ENCODE measurements at places on chromosomes 7 and 10.
A peak's percentile ranks its signal among the peaks of the same experiment; 100 is the strongest.

DNA sequence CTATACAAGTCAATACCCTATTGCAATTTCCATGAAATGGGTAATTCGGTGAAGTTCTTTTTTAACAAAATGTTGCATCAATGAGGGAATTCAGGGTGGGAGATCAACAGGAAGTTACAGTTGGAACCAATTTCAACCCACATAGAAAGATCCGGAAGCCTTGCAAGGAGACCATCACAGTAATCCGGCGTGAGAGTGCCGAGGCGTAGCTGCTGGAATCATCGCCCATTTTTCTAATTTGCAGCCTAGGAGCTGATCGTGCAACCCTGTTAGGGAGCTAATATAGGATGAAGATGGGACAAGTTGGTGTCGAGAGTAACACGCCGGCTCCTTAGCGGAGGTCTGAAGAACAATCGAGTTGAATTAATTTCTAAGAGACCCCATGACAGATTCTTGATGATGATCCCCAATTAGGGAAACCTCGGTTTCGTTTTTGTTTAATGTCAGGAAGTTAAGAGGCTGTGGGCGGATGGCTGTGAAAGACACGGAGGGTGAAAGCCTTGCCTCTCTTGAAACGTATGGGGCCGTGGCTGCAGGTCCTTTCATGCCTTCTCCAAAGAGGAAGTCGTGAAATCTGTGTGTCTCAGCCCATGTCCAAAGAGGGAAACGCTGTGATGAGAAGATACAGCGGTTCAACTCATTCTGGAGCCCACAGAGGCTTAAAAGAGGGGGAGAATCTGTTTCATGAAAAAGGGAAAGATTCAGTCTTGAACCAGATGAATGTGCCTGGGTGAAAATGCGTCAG lies 51.2 kb upstream of the CARD11 start:
- DNase-seq: peak; percentile 15

DNA sequence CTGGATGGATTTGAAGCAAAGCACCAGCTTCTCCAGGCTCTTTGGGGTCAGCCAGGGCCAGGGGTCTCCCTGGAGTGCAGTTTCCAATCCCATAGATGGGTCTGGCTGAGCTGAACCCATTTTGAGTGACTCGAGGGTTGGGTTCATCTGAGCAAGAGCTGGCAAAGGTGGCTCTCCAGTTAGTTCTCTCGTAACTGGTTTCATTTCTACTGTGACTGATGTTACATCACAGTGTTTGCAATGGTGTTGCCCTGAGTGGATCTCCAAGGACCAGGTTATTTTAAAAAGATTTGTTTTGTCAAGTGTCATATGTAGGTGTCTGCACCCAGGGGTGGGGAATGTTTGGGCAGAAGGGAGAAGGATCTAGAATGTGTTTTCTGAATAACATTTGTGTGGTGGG lies 14.2 kb downstream of the LEP start:
- no peak for DNase-seq

- DNase-seq: no peak
Observed at GRCh38 chr10:98444314-98445006, 2.3 kb downstream of the HPS1 start.

DNA sequence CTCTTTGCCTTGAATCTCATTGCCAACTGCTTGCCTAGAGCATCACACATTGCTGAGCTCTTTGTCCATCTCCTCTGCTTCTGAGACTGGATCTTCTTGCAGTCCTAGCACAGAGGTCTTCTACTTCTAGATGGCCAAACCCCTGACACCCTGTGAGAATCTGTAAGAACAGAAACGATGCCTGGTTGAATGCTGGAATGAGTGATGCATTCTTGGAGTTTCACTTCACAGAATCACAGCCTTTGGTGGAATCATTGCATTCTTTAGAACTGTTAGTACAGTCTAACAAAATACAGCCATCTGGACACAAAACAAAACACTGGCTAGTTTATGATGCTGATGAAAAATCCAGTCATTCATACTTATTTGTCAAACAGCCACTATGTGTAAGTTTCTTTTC lies 141.7 kb upstream of the ITGB1 start:
- DNase-seq: no peak

- no peak for DNase-seq
Observed at GRCh38 chr10:50498465-50498864, 125.3 kb downstream of the SGMS1 start.

DNA sequence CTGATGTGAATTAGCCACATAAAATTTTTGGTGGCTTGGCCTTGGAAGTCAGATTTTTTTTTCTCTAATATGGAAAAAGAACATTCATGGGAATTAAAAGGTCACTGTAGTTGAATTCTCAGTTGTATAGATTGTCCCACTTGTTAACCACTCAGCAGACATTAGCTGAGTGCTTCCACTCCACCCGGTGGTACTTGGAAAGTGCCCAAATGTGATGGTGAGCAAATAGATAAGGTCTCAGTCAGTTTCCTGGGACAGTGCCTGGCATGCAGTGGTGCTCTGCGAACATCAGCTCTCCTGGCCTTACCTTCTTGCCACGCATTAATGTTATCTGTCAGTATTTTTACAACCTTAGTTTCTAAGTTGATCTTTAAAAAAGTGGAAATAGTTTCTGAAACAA lies 1.4 kb downstream of the ATP5F1C start:
- DNase-seq: no peak

DNA sequence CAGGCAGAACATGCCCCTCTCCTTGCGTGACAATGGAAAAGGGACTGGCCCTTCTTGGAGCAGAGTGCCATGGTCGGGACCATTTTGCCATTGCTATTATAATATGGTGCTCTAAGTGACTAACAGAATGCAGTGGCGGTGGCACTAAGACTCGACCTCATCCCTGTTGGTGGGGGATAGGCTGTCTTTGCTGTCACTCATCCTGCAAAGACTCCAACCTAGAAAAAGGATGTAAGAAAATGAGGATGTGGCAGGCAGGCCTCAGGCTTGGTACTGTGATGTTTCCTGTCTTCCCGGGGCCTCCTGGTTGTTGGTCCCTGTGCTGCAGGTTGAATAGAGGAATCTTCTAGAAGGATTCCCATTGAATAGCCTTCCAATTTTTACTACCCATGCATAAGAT lies 18.6 kb downstream of the BLNK start:
- no peak for DNase-seq

GRCh38 chr7:99137411-99138180 lies 6.3 kb downstream of the SMURF1 start:
- no peak for DNase-seq

DNA sequence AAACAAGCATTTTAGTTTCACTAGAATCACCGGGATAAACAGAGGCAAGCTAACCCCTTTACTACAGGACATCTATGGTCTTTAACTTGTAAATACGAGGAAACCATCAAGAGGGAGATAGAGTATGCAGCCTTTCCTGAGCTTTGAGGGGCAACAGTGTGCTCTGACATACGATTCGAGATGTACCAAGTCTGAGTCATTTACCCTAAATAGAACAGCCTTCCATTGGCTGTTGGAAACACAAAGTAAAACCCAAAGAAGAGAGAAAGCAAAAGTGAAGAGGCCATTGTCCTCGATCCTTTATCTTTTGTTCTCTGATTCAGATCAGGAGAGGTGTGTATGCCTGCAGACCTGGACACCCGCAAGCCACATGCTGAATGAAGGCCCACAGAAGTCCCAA lies 289.5 kb downstream of the KCNMA1 start:
- no peak for DNase-seq

DNA sequence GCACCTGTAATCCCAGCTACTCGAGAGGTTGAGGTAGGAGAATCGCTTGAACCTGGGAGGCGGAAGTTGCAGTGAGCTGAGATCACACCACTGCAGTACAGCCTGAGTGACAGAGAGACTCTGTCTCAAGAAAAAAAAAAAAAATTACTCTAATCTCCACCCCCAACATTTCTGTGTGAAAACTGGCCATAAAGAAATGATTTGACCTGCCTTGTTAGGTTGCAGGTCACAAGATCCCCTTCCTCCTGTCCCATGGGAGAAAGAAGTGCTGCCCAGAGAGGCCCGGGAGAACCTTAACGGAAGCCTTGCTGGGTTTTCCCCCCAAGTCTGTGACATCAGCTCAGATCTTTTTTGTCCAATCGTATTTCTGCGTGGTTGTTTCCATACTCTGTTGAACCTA lies 8.7 kb upstream of the CALHM1 start:
- no peak for DNase-seq

GRCh38 chr7:150476285-150476684 lies 25.9 kb downstream of the GIMAP8 start:
- DNase-seq: no peak

- no peak for DNase-seq
Observed at GRCh38 chr7:1012004-1012715, 29.2 kb downstream of the CYP2W1 start.

- DNase-seq: no peak
Observed at GRCh38 chr7:101874028-101874427, 56.6 kb downstream of the CUX1 start.

DNA sequence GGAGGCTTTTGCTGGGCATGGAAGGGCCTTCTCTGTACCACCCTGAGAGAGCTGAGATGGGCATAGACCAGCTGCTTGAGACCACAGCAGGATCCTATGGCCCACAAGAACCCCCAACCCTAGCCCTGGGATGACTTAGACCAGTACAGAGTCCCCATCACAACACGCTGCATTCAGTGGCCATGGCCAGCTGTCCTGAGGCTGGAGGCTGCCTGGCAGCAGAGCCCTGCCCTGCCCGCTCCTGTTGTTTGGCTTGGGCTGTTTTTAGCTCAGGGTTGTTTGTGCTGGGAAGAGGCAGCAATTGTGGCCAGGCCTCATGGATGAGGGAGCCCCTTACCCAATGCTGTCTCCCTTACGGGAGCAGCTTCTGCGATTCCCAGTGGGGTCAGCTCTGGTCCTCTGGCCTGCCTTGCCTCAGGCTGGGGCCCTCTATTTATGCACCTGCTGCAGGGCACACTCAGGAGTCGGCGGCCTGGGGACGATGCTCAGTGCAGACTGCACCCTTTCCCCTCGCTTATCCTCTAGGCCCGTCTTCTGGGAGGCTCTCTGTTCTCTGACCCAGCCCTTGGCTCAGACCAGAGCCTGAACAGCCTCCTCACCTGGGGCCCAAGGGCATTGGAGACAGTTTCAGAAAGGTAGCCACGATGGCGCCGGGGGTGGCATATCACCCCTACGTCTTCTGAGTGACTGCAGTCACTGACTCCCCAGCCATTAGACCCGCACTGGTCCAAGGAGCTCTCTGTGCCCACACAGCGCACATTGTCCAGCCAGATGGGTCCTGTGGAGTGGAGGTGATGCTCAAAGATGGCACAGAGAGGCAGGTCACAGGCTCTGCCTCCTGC lies 6.3 kb downstream of the LOXL4 start:
- no peak for DNase-seq

- DNase-seq: no peak
Observed at GRCh38 chr10:104321725-104322415, 16.4 kb downstream of the ITPRIP start.

- peak; percentile 67 for DNase-seq
Observed at GRCh38 chr7:155796381-155797261, 15.6 kb downstream of the SHH start.

GRCh38 chr7:44144968-44145478 lies 3.9 kb upstream of the MYL7 start:
- no peak for DNase-seq

DNA sequence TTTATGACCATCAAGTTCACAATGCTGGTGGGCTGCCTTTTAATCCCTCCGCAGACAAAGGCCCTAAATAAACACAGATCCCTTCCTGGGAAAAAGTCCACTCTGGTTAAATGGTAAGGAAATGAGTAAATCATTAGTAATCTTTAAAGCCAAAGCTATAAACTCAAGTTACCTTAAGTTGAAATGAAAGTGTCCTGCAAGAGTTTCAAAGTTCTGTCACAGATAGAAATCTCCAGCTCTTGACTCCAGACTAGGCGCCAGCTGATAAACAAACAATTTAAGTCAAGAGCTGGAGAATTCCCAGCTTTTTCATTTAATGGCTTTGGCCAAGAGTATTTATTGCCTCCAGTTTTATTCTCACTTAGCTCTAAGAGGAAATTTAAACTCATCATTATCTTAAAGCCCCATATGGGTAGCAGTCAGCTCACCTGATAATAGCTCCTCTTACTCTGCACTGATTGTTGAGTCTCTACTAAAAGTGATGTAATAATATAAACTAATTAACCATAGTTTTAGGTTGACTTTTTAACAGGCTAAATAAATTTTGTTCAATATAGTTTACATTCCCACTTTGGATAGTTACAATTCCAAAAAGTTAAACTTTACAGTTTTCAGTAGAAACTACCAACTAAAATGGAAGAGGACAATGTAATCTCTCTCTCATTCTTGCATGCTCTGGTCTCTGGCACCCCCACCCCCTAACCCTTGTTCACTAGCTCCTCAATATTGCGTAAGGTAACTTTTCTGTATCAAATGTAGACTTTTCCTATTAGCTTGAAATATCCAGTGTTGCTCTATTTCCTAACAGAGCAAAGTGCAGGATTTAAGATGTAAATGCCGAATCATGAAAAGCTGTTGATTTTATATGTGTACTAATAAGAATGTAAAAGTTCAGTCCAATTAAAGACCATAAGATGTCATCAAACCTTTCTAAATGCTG lies 56.1 kb downstream of the HIBADH start:
- no peak for DNase-seq

- peak; percentile 13 for DNase-seq
Observed at GRCh38 chr7:74606101-74606908, 51.2 kb upstream of the GTF2I start.

- peak; percentile 95 for DNase-seq
Observed at GRCh38 chr10:67764012-67764822, 68.2 kb upstream of the CTNNA3 start.

DNA sequence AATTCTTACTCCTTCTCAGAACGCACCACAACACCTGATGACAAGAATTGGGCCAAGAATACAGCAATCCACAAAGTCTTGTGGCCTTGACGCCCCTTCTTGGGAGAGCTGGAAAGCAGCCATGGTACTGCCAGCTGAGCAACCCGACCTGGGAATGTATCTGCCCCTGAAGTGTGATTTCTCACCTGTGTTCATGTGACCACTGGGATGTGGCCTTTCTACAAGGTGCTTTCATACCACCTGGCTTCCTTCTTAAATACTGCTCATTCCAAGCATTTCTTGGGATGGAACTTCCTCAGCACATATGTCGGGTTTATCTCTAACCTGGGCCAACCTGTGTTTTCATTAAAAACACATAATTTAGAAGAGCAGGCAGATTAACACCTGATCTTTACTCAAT lies 72.1 kb downstream of the HTR7 start:
- no peak for DNase-seq

GRCh38 chr10:31278279-31278941 lies 40.6 kb upstream of the ZEB1 start:
- DNase-seq: no peak

GRCh38 chr10:75512203-75512933 lies 80.9 kb downstream of the LRMDA start:
- no peak for DNase-seq

DNA sequence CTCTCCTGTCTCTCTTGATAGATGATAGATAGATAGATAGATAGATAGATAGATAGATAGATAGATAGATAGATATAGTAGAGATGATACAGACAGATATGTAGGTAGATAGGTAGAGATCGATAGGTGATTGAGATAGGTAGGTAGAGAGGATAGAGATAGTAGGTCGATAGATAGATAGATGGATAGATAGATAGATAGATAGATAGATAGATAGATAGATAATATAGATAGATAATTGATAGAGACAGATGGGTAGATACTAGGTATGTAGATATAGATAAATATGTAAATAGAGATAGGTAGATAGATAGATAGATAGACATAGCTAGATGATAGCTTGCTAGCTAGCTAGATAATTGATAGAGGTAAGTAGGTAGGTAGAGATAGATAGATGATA lies 1154.2 kb upstream of the AUTS2 start:
- DNase-seq: no peak

- DNase-seq: no peak
Observed at GRCh38 chr7:83060218-83060617, 102.5 kb downstream of the PCLO start.

- no peak for DNase-seq
Observed at GRCh38 chr10:3248526-3249306, 76.1 kb upstream of the PITRM1 start.

GRCh38 chr10:70549962-70550458 lies 52.5 kb downstream of the PRF1 start:
- DNase-seq: peak; percentile 68
